Putamen (tissue), 1 donor: ENCODE measurements at places on chromosomes 12 and 14.
A peak's percentile ranks its signal among the peaks of the same experiment; 100 is the strongest.

- DNase-seq, result no peak
Observed at GRCh38 chr12:111578276-111578970, 20.7 kb downstream of the ATXN2 start.

DNA sequence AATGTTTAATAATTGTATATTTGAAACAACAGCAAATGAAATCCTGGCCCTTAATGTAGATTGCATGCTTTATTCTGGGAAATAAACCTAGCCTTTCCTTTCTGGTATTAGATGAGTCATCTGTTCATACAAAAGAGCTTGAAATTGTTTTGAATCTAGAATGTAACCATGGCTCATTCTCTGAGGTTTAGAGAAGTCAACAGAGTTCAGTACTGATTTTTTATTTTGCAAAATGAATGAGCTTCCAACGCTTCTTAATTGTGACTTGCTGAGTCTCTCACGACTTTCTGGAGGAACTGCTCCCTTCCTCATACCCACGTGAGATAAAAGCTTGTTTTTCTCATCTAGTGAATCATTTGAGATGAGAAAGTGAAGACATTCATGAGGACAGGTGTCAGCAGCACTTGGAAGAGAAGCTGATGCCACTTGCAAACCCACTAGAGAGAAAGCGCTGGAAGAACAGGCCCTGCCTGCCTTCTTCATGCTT, 509.6 kb downstream of the VRK1 start:
- peak; percentile 68 for DNase-seq

- no peak for DNase-seq
Observed at GRCh38 chr14:68653804-68654203, 139.1 kb downstream of the ZFP36L1 start.

- DNase-seq, result no peak
Observed at GRCh38 chr14:56224691-56225681, 106.8 kb downstream of the PELI2 start.

GRCh38 chr14:68979722-68980451, 785 bp upstream of the ACTN1 start:
- no peak for DNase-seq

DNA sequence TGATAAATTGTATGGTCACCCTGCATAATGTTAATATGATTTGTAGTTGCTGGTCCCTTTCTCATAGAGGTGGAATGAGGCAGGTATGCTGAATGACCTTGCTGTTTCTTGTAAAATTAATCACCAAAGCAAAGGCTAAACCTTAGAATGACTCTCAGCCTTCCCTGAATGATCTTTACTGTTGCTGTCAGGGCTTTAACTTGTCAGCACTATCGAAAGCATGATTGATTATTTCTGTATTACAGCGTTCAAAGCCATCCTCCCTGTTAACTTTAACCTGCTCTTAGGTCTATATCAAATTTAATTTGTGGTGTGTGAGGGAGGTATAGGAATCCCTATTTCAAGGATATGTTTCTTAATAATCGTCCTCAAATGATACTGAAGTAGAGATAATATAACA, 23.1 kb downstream of the RASSF8 start:
- DNase-seq, result no peak

DNA sequence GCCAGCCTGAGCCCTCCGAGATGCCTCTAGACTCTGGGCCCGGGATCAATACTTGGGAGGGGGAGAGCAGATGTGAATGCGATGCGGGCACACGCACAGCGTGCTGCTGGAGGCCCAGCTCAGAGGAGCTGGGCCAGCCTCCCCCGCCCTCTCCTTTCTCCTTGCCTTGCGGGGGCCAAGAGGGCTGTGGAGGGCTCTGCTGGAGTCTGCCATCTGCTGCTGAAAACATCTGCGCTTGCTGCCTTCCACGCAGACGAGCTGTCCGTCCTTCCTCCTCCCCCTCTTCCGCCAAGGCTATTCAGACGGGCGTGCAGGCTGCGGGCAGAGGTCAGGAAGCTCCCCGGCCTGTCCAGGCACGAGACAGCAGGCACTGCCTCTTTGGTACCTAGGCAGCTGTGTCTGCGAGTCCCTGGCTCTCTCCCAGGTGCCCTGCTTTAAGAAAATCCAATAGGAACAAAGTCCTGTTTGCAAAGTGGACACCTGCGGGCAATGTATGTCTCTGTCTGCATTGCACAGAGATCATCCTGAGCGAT, 75.2 kb downstream of the SPRING1 start:
- DNase-seq, result peak; percentile 14

DNA sequence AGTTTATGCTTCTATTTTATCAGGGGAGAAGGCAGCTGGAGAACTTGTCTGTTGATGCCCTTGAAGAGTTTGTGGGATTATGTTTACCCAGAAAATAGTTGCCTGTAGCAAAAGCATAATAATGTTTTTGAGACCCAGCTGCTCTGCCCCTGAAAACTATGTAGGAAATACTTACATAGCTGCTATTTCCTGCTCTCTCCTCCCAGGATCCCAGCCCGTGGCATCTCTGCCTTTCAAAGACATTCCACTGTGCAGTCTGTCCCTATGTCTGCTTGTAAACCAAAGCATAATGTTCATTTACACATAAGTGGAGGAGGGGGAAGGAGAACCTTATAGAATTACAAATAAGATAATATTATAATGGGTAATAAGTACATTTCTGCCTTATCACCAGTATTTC, 198.7 kb downstream of the SYT1 start:
- no peak for DNase-seq

DNA sequence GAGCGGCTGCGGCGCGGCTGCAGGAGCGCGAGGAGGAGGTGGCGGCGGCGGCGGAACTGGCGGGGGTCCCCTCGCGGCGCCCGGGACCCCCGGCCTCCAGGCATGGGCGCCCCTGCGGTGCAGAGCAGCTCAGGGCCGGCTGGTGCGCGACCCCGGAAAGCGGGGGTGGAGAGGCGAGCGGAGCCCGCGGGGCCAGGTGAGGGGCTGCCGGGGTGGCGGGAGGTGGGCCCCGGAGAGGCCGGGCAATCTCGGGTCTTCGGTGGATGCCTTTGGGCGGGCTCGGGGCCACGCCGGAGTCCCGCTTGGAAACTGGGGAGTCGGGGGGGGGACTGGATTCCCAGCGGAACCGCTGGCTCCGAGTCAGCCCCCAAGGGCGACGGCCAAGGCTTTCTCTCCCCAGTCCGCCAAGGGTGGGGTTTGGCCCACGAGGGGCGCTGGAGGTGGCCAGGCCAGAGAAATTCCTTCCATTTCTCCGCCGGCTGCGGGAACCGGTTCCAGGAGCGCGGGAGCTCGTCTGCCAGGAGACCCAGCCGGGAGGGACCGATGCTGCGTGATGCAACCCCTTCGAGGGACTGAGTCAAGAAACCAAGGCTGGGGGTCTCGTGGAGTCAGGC, 13.9 kb upstream of the NR4A1 start:
- DNase-seq, result no peak

DNA sequence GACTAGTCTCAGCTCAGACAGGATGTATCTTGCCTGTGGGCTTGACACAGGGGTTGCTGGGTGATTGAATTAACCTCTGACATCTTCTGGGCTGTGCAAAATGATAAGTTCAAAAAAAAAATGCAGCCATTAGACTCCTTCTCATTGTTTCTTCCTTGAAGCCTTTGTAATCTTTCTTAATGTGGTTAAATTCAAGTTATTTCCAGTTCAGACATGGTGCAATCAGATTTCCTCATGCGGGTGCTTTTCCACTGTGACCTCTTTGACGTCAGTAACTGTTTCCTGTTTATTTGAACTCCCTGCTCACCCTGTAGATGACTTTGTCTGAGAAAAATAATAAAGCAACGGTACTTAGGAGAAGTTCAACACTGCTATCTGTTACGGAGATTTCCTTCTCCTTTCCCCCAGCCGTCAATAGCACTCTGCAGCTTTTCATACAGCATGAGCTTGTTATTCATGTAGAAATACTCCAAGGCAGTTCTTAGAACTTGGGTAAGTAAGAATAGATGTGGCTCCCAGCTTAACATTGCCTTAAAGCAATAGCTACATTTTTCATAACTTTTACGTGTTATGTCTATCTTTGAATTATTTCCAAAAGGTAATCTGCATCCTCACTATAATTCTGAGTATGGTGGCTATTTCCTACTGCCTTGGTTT, 155.5 kb downstream of the PRKCH start:
- peak; percentile 70 for DNase-seq

GRCh38 chr14:78983126-78983525, 813.0 kb downstream of the NRXN3 start:
- no peak for DNase-seq

DNA sequence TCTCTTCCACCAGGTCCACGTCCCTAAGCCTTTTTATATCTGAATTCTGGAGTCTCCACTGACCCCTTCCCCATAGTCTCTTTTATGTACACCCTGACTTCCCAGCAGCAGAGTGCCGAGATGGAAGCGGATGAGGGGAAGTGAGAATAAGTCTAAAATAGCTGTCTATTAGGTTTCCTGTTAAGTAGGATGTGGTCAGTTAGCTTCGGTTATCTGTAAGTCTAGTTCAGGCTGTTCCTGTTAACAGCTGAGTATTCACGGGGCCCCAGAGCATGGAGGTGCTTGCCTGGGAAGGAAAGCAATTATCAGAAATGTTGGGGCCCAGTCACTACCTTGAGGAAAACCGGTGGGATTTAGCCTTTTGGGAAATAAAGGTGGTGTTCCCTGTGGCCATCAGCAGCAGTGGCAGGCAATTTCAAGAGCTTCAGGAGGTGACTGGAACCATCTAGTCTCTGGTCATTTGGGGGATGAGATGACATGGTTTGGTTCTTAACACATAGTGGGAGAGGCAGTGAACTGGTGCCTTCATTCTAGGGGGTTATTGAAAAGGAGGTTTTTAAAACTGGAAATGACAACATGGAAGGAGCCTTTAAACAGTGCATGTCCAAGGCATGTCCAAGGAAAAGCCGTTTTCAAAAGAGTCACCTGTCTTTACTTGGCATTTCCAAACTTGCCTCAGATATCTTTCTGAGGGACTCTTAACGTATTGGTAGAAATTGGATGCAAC, 21.8 kb downstream of the CHST11 start:
- DNase-seq, result no peak

GRCh38 chr12:101794574-101794973, 36.2 kb downstream of the GNPTAB start:
- DNase-seq, result no peak

- no peak for DNase-seq
Observed at GRCh38 chr12:108495823-108496579, 19.1 kb upstream of the FICD start.

DNA sequence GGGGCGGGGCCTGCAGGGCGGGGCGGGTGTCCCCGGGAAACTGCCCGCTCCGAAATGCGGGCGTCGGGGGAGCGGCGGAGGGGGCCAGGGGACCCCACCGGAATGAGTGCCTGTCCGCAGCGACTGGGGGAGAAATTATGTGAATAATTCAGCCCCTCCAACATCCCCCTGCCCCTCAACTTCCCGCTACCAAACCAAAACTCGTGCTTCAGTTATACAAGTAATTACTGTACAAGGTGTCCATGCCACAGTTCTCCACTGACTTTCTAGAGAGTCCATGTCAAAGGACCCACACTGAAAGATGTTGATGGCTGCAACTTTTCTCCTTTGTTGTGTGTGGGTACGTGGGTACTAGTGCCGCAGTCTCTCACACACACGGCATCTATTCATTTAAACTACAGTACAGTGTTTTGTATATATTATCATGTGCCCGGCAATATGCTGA, 414 bp upstream of the CDK17 start:
- peak; percentile 47 for DNase-seq

GRCh38 chr12:31773867-31774266, 45.0 kb upstream of the AMN1 start:
- no peak for DNase-seq
